ENCODE measurements at places on chromosomes 12 and 14. TPM values are rescaled to one million over a fixed set of nuclear protein-coding genes. Genes with fewer than 3 reads are reported as not detected.

GRCh38 chr12:80356097-80356496 is 87.9 kb upstream of the PTPRQ start:
- no peaks in the 10 kb centered on the region for H3K36me3 ChIP-seq
- DNase-seq: no peak
- H3K27ac ChIP-seq: no peak overlapping the region
- H3K27me3 ChIP-seq: no peaks in the 10 kb centered on the region
- no peaks in the 10 kb centered on the region for H3K4me1 ChIP-seq

DNA sequence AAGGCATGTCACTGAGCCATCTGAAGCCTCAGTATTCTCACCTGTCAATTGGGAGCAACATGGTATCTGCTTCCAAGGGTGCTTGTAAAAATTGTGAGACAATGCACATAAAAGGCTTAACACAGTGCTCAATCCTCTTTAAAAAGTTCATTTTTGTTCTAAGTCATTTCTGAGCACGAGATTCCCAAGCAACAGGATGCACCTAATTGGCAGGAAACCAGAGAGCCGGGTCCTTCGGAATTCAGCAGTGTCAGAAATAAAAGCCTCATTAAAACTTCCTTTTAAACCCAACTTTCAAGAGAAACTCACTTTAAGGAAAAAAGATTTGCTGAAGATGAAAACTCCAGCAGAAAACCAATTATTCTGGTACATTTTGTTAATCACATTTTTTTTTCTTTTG is 112.4 kb upstream of the NOS1 start:
- no peaks in the 10 kb centered on the region for H3K36me3 ChIP-seq
- H3K27me3 ChIP-seq: no peaks in the 10 kb centered on the region
- DNase-seq: no peak
- no peak overlapping the region for H3K27ac ChIP-seq
- H3K4me1 ChIP-seq: no peaks in the 10 kb centered on the region

DNA sequence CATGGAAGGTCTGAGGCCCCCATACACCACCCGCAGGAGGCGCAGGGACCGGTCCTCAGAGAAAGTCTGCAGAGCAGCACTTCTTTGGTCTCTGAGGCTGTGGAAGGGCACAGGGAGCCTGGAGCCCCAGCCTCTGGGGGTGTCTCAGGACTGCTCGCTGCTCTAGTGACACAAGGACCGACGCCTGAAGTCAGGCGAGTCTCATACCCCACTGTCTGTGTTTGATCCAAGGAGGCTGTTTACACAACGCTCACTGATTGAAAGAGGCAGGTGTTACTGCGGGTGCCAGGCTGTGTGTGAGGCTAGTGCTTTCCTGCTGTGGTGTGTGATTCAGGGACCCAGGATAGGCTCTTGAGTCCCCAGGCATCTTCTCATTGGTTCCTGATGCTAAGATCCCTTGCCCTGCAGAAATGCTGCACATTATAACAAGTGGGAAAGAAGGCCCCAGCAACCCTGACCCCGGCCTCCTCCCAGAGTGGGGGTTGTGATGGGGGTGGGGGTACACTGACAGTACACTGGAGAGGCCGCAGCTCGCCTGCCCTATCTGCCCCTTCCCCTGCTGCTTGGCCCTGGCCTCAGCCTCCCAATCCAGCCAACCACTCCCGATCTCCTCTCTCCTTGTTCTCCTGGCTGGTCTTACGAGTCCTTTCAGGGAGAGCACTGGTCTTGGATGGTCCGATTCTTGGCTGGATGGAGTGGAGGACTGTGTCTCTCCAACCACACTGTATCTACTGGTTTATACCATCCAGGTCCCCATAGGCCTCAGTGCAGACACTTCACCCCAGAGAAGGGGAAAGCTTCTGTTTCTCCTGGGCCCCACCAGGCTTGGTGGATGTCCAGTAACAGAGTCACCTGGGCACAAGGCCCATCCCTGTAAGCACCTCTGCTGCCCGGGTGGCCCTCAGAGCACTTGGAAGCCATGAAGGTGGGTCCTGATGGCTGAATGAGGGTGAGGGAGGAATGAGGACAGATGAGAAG is 6.6 kb downstream of the CACNA2D4 start:
- peaks cover 15% of the 10 kb centered on the region for H3K4me1 ChIP-seq
- DNase-seq: peak; percentile 12
- H3K27ac ChIP-seq: no peak overlapping the region
- H3K36me3 ChIP-seq: peaks cover 1% of the 10 kb centered on the region

GRCh38 chr12:95546491-95546813 is 4.8 kb downstream of the USP44 start:
- peak overlapping the region; percentile 54 for H3K4me3 ChIP-seq
- DNase-seq: no peak
- H3K27ac ChIP-seq: no peak overlapping the region
- peaks cover 4% of the 10 kb centered on the region for H3K27me3 ChIP-seq

DNA sequence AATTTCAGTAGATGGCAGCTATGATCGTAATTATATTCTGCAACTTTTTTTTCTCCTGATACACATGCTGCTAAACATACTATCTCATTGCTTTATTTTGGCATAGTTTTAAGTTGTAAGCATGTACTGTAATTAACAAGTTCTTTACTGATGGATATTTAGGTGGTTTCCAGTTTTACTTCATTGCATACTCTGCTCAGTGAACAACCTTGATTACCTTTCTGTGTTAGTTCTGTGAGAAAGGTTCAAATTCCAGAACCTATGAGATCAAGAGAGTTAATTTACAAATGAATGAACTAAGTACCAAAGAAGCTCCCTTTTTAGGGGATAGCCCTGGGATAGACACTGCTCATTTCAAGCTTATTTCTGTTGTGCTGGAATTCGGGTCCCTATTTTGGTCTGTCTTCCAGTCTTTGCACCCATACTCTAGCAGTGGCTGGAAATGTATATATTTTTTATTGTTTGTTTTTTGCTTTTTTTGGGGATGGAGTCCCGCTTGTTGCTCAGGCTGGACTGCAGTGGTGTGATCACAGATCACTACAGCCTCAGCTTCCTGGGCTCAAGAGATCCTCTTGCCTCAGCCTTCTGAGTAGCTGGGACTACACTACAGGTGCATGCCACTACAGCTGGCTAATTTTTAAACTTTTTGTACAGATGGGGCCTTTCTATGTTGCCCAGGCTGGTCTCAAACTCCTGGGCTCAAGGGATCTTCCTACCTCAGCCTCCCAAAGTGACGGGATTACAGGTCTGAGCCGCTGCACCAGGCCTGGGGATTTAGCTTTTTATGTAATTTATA is 10.6 kb downstream of the PAPOLA start:
- no peak for DNase-seq
- peaks cover 5% of the 10 kb centered on the region for H3K4me1 ChIP-seq
- no peaks in the 10 kb centered on the region for H3K36me3 ChIP-seq
- no peak overlapping the region for H3K27ac ChIP-seq
- H3K27me3 ChIP-seq: no peaks in the 10 kb centered on the region
- no peak overlapping the region for H3K4me3 ChIP-seq

GRCh38 chr12:91778938-91779400 is 366.7 kb downstream of the BTG1 start:
- H3K27ac ChIP-seq: no peak overlapping the region
- H3K4me1 ChIP-seq: peaks cover 2% of the 10 kb centered on the region
- DNase-seq: no peak

DNA sequence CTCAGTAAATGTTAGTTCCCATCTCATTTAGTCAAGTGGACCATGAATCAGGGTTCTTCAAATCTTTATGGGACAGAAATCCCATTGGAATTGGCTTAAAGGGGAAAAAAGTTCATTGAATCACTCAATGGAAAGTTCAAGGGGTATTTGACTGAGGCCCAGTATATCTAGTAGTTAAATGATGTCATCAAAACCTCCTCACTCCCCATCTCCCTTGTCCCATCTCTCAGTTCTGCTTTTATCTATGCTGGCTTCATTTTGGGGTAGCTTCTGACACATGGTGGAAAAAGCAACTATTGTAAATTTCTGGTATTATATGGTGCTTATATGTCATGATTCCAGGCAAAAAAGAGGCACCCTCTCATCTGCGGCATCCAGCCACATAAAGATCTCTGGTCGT is 51.9 kb downstream of the DAAM1 start:
- peaks cover 10% of the 10 kb centered on the region for H3K4me1 ChIP-seq
- H3K27me3 ChIP-seq: no peaks in the 10 kb centered on the region
- H3K4me3 ChIP-seq: no peak overlapping the region
- no peak overlapping the region for H3K27ac ChIP-seq
- no peaks in the 10 kb centered on the region for H3K36me3 ChIP-seq

- H3K27ac ChIP-seq: no peak overlapping the region
- no peak overlapping the region for H3K4me3 ChIP-seq
- no peak for DNase-seq
- H3K36me3 ChIP-seq: peaks cover 5% of the 10 kb centered on the region
- peaks cover 1% of the 10 kb centered on the region for H3K4me1 ChIP-seq
- H3K27me3 ChIP-seq: peaks cover 1% of the 10 kb centered on the region
Measured at GRCh38 chr14:68632054-68632895, 160.6 kb downstream of the ZFP36L1 start.

DNA sequence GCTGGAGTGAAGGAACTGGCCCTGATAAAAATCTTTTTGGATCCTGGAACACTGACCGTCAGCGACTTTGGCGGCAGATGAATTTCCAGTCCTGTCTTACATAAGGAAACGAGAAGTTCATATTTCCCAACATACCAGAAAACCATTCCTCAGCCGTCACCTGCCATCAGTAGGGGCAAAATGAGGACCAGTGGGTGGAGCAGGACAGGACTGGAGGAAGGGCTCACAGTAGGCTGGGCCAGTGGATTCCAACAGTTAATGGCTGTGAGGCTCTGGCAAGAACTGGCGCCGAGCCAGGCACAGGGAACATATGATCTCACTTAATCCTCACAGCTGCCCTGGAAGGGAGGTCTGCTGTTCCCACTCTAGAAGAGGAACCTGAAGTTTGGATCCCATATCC is 67.2 kb upstream of the FAM181A start:
- H3K36me3 ChIP-seq: peaks cover 7% of the 10 kb centered on the region
- no peak overlapping the region for H3K4me3 ChIP-seq
- no peak overlapping the region for H3K27ac ChIP-seq
- peaks cover 13% of the 10 kb centered on the region for H3K27me3 ChIP-seq

- peaks cover 4% of the 10 kb centered on the region for H3K4me1 ChIP-seq
- no peak overlapping the region for H3K4me3 ChIP-seq
- peaks cover 5% of the 10 kb centered on the region for H3K36me3 ChIP-seq
Measured at GRCh38 chr12:24200010-24200409, 250.5 kb upstream of the SOX5 start.

DNA sequence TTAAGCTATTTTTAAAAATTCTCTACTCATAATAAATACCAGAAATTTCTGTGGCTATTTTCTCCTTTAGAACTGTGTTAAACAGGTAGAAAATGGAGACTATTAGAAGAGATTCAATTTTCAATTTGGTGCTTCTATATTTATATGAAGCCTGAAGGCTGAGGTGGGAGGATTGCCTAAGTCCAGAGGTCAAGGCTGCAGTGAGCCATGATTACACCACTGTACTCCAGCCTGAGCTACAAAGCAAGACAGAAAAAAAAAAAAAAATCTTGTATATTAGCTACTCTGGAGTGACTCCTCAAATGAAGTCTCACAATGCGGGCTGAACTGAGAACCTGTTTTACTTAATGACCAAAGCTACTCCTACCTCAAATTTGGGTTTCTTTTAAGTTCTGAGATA is 9.8 kb upstream of the DPF3 start:
- no peak overlapping the region for H3K4me3 ChIP-seq
- H3K4me1 ChIP-seq: no peaks in the 10 kb centered on the region
- no peak overlapping the region for H3K27ac ChIP-seq
- H3K36me3 ChIP-seq: no peaks in the 10 kb centered on the region
- H3K27me3 ChIP-seq: peaks cover 4% of the 10 kb centered on the region
- no peak for DNase-seq

DNA sequence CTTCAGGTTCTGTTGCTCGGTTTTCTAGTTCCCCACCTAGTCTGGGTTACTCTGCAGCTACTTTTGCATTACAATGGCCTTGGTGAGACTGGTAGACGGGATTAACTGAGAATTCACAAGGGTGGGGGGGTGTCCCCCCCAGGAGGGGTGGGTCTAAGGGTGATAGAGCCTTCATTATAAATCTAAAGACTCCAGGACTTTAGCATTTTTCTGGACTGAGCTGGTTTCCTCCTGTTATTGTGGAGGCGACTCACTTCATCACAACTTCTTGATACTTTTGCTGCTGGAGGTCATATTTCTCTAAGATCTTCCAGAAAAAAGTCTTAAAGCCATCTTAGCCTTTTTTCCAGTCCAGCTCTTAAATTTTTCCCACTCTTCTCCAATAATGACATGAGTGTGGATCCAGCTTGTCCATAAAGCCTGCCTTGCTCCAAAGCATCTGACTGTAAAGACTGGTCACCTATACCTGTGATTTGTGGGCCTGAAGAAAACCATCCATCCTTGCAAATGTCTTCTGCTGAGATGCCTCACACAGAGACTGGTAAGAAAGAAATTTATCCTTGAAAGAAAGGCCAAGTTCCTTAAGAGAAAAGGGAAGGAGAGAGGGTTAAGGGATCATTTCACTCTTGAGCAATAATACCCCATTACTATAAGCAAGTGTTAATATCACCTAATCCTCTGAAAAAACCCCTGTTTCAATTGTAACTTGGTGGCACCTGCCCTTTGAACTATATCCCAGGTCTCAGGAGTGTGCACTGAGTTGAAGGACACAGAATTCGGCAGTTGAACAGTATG is 19.7 kb upstream of the SLC2A14 start:
- no peak overlapping the region for H3K4me3 ChIP-seq
- no peaks in the 10 kb centered on the region for H3K36me3 ChIP-seq
- DNase-seq: no peak
- peaks cover 3% of the 10 kb centered on the region for H3K27me3 ChIP-seq
- peaks cover 2% of the 10 kb centered on the region for H3K4me1 ChIP-seq

GRCh38 chr14:32203928-32204357 is 874 bp upstream of the RNU6-8 start:
- H3K4me3 ChIP-seq: peak overlapping the region; percentile 92
- peak overlapping the region; percentile 81 for H3K27ac ChIP-seq
- DNase-seq: no peak
- peaks cover 11% of the 10 kb centered on the region for H3K27me3 ChIP-seq
- no peaks in the 10 kb centered on the region for H3K36me3 ChIP-seq
- peaks cover 4% of the 10 kb centered on the region for H3K4me1 ChIP-seq

DNA sequence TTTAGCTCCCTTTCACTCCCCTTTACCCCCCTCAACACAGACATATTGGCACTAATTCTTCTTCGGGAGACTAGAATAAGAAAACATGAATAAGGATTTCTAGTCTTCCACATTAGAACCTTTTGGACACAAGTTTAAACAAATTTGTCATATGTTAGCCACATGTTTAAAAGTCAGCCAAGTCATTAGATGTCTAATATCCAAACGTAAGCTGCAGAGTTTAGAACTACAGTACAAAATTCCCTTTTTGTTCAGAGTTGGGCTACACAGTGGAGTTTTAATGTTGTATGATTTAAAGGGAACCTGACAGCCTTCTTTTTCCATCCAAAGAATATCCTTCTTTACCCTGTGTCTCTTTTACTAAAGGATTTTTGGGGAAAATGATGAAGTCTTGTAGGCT is 79.8 kb downstream of the PDE6H start:
- no peak for DNase-seq
- no peak overlapping the region for H3K27ac ChIP-seq
- H3K4me1 ChIP-seq: peaks cover 15% of the 10 kb centered on the region
- no peak overlapping the region for H3K4me3 ChIP-seq
- H3K27me3 ChIP-seq: peaks cover 2% of the 10 kb centered on the region

The C14orf93 gene
- total RNA-seq: 12.1 TPM

The RTRAF gene
- total RNA-seq: 178 TPM

The PRPH gene
- 2,189 TPM for total RNA-seq

The PPP1R1A gene
- 47.6 TPM for total RNA-seq

The GLT1D1 gene
- 4.4 TPM for total RNA-seq

The GRIP1 gene
- 67.1 TPM for total RNA-seq

Data from glutamatergic neuron (in vitro differentiated cells).